Endothelial cell (in vitro differentiated cells): ENCODE measurements at places on chromosomes 7 and 10.
A peak's percentile ranks its signal among the peaks of the same experiment; 100 is the strongest.

DNA sequence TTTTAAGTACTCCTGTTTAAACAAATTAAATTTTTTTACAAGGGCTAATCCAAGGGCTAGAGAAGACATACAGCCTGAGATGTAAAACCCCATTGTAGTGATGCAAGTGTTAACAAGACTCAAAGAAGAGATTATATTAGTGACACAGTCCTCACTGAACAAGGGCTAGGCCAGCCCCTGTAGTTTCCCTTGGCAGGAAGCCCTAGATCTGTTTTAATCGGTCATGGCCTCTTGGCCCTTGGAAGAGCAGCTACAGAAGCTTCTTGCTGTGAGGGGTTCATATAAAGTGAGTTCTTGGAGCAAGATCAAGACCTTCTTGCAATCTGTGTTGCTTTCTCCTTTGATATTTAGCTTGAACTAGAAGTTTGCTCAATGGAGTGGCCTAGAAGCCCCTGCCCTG is 1339.4 kb downstream of the XPNPEP1 start:
- no peak for DNase-seq

GRCh38 chr7:134852625-134853024 is 73.2 kb downstream of the CALD1 start:
- DNase-seq: no peak

GRCh38 chr7:13159003-13159402 is 471.6 kb downstream of the ARL4A start:
- DNase-seq: no peak

GRCh38 chr7:76315364-76315763 is 12.9 kb downstream of the HSPB1 start:
- DNase-seq: no peak

DNA sequence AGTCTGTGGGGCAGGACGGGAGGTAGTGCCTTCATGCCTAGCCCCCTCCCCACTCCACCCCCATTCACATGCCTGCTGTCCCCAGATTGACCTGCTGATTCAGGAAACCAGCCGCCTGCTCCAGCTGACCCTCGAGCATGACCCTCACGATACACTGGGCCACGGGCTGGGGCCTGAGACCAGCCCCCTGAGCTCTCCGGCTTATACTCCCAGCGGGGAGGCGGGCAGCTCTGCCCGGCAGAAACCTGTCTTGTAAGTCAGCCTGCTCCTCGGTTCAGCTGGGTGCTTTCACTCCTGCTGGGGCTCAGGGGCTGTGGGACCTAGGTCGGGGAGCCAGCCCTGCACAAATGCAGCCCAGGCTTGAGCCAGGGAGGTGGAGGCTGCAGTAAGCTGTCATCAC is 22.4 kb downstream of the LIMK1 start:
- no peak for DNase-seq

- no peak for DNase-seq
These were observed 9.9 kb upstream of the GSAP start for GRCh38 chr7:77426052-77426404.

GRCh38 chr10:51297438-51297837 is 223.2 kb downstream of the PRKG1 start:
- no peak for DNase-seq

- DNase-seq: no peak
These were observed 28.7 kb upstream of the SEPHS1 start for GRCh38 chr10:13376746-13377145.

DNA sequence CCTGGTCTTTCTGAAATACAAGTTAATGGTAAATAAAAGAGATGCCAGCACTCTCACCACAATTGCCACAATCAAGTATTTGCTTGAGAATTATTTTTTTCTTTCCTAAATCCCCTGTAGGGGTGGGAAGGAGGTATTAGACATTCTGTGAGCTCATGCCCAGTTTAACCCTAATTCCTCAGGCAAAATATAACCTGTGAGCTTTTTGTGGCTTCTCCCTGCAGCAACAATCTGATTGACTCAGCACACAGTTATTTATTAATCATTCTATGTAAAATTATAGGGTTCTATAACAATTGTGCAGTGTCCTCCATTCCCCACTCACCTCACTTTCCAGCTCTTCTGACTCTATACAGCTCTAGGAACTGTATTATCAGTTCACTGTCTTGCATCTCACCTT is 66.3 kb downstream of the GLI3 start:
- DNase-seq: no peak

- DNase-seq: no peak
These were observed 10.2 kb downstream of the CYP26A1 start for GRCh38 chr10:93083743-93084539.

GRCh38 chr7:150631866-150632864 is at the start of gene GIMAP6:
Gene GIMAP6 (minus strand): TSS chr7:150632385. CDS start chr7:150630142, 2,243 bp downstream.
- no peak for DNase-seq

DNA sequence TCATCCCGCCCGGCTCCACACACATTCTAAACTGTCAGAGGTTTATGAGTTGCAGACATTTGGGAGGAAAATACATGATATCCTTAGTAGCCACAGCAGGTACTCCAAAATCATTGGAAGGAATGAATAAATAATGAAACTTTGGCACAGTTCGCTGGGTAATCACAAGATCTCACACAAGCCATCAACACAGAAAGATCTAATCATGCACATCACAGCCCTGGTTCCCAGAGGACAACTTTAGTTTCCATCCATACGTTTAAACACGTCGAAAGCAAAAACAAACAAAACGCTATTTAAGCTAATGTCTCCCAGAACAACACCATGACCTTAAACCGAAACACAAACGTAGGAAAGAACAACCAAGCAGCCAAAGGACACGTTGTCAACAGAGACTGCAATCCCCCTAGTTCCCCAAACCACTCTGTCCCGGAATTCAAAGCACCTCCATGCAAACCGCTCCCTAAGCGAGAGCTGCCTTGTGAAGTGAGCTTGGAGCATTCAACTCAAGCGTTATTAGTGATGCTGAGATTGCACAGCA is 12.3 kb downstream of the SVIL start:
- DNase-seq: no peak

- DNase-seq: no peak
These were observed 19.2 kb downstream of the PLA2G12B start for GRCh38 chr10:72935361-72935760.

DNA sequence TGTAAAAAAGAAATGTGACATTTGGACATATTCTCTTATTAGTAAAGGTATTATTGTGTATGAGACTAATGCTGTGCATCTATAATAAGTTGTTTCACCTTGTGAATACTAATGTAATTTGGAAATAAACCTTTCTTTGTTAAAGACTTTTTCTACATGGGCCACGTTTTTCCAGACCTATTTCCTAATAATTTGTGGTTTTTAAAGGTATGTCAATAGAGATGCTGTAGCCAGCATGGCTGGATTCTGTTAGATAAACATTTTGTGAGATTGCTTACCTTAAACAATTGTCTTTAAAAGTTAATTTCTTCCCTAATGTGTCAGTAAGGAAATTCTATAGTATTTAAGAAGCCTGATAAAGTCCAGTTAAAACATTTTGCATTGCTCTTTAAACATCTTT is 56.0 kb downstream of the KAT6B start:
- no peak for DNase-seq

GRCh38 chr10:26177341-26177740 is 39.2 kb upstream of the GAD2 start:
- no peak for DNase-seq

DNA sequence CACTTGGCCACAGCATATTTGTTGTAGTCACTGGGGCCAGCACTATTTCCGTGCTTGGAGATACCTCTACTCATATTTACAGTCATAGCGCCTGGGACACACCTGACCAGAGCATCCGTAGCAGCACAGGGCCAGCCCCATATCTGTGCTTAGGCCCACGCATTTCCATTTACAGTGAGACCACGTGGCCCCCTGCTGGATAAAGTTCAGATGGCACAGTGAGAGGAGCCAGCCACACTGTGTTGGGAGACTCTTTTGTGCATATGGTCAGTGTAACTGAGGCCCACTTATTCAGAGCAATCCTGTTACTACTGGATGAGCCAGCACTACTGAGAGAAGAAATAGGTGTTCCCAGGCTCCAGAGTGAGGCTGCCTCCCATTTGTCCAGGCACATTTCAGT is 455.3 kb downstream of the REEP3 start:
- peak; percentile 73 for DNase-seq

DNA sequence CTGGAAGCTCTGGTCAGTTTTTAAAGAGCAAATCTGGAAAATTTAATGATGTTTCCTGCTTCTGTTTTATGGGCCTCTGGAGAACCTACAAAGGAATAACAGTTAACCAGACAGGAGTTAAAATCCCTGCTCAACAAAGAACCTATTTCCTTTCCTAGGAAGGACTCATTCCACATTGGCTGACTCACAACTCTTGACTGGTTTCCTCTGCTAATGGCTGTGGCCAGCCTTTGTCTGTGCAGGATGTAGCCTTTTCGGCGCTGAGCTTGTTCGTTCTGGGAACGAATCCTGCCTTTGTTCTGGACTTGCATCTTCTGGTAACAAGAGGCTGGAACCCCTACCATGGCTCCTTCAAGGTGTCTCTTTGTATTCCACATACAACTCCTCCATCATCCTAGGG is 112.8 kb upstream of the PDCD4 start:
- DNase-seq: peak; percentile 12

GRCh38 chr10:31581741-31582323 is 262.8 kb downstream of the ZEB1 start:
- DNase-seq: no peak

- DNase-seq: no peak
These were observed 1101.3 kb downstream of the XPNPEP1 start for GRCh38 chr10:108822026-108822425.

- no peak for DNase-seq
These were observed 7.7 kb downstream of the XPNPEP1 start for GRCh38 chr10:109915566-109915965.

DNA sequence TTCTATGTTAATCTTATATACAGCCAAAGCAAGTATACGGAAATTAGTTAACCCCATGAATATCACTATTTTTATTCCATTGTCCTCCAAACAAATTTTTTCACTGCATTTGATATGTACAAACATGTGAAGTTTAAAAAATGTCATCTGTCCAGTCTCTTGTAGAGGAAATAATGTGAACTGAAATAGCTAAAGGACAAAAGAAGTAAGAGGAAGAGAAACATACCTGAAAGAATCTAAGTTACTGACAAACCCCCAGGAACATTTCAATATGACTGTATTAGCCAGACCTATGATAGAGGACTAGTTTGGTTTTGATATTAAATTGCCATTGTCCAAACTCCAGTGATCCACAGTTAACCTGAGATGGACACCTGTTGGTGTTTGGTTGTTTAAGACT is 80.6 kb downstream of the NRCAM start:
- no peak for DNase-seq

DNA sequence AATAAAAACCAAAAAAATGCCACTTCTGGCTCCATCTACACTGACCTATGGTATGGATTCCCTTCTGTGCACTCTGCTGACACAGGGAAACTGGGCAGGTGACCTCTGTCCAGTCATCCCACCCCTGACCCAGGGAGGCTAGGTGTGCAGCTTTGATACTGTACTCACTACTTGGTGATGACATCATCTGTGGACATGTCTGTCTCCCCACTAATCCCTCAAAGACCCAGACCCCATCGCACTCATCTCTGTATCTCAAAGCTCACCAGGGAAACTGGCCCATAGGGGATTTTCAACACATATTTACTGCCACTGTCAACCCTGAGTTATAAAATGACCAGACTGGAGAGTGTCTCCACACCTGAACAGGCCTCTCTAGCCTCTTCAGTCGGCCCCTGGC is 10.6 kb downstream of the SGMS1 start:
- no peak for DNase-seq

DNA sequence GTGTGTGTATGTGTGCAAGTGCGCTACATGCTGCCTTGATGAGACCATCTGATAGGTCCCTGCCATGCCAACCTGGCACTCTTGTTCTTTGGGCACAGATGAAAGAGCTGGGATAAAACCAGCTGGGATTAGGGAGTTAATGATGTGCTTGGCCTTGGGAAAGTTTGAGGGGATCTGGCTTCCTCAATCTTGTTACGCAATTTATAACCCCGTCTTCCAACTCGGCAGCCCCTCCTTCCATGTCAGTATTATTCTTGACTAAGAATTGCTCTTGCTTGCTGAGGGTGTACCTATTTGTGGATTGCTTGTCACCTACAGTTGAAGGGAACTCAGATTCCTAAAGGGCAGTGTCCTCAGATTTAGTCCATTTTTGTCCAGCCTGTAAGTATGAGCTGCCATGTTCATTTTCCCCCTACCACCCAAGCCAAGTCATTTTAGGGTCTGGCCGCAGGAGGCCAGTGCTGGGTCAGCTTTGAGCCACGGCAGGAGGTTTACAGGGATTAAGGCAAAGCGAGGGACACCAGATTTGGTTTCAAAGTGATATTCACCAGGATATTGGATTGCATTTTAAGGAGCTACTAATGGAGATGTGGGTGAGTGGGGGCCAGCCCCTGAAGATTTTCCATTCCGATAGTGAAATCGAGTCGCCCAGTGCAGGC is 34.1 kb upstream of the KCNMA1 start:
- no peak for DNase-seq

GRCh38 chr10:79316671-79317431 is 30.4 kb upstream of the PPIF start:
- no peak for DNase-seq

DNA sequence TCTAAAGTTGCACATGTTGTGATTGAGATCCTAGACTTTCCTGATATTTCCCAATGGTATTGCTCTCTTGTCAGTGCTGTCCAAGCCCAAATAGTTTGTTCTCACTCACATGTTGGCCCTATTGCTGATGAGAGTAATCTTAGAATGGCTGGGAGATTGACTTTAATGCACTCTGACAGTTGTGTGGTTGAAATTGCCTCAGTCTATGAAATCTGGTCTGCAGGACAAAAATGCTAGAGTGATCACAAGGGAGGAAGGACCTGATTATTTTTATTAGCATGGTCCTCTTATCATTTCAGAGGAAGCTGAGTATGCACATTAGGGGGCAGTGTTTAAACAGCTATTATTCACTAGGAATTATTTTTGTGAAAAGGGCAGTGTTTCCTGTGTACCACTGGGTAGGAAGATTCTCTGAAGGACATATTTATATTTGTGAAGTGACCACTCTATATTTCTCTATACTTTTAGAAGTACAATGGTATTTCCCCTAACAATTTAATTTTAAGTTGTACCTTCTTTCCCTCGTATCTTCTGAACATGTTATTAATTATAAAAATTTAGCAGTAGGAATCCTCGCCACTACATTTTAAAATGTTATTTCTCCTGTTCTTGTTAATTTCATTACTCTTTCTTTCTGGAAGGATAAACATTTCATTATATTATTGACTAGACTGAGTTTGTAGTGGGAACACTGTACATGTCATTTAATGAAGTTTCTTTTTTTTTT is 64.4 kb downstream of the SUGCT start:
- no peak for DNase-seq

- DNase-seq: no peak
These were observed 15.2 kb upstream of the TSPAN15 start for GRCh38 chr10:69435966-69436520.

GRCh38 chr7:1669954-1670893 is at the start of gene ELFN1:
Gene ELFN1 (plus strand): TSS chr7:1670277. CDS start chr7:1744597, 74,320 bp downstream.
- DNase-seq: peak; percentile 53

- no peak for DNase-seq
These were observed 434.3 kb upstream of the C7orf33 start for GRCh38 chr7:148156233-148156632.
